ENCODE measurements at places on chromosomes 4 and X.

DNA sequence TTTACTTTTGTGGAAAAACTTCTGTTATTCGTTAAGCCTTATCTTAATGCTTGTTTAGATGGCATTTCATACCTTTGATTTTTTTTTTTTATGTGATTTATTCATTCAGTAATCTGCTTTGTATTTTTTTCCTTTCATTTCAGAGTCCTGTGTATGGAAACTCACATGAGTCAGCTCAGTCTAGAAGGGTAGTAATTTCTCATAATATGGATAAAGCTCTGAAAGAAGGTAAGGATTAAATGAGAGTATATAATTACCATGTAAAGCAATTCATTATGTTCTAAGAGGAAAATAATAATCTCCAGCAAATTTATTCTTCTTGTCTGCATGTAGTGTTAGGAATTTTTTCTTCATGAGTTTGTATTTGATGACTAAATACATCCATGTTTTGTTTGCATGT lies 37.8 kb downstream of the SNX25 start:
- DNase-seq, result no peak

- no peak for DNase-seq
These were observed 528.2 kb downstream of the GBA3 start for GRCh38 chr4:23220911-23221310.

GRCh38 chr4:118279920-118280432 lies 72.8 kb downstream of the PRSS12 start:
- no peak for DNase-seq

DNA sequence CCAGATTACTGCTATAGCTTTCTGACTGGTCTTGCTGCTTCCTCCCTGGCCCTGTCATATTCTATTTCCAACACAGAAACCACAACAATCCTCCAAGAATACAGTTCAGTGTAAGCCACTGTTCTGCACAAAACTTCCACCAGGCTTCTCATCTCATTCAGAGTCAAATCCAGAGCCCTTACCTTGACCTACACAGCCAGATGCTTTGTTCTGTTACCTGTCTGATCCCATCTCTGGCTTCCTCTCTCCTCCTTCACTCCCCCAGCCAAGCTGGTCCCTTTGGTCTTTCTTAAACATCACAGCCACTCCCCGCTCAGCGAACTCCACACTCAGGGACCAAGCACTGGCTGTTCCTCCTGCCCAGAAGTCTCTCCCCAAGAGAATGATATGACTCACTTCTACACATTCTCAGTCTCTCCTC lies 84.8 kb upstream of the BMP2K start:
- DNase-seq, result no peak

- DNase-seq, result no peak
These were observed 340.8 kb downstream of the ADGRL3 start for GRCh38 chr4:61540944-61541343.

GRCh38 chr4:48340276-48340964 lies 909 bp upstream of the SLAIN2 start:
- peak; percentile 45 for DNase-seq

GRCh38 chrX:35382966-35383365 lies 415.2 kb upstream of the MAGEB16 start:
- no peak for DNase-seq

DNA sequence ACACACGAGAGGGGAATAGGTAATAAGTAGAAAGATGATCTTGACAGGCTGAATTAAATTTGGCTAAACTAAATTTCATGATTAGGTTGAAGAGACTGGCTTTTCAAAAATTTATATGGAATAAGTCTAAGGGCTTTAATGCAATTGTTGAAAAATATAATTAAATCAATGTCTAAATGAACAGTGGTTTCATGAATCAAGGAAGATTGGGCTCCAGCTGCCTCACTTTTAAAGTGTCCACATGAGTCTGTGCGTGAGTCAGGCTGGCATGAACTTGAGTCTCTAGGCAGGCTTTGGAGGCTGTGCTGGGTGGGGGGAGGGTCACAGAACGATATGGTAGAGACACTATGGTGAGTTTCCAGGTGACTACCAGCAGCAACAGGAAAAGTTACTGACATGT lies 111.9 kb downstream of the SORBS2 start:
- DNase-seq, result no peak

DNA sequence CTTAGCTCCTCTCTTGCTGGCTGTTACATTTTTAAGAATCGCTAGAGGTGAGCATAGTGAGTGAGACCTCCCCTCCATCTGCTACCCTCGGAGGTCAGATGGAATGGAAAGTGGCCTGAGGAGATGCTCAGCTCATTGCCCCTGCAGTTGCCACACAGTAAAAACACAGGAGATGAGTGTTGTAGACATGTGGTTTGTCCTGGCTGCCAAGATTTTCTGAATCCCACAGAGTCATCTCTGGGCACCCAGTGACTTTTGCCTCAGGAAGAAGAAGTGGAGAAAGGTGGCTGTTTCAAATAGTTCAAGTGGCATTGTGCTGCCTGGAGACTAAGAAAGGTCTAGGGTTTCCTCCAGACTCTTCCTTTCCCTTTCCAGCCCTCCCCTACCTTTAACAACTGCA lies 271.0 kb downstream of the STK32B start:
- no peak for DNase-seq

DNA sequence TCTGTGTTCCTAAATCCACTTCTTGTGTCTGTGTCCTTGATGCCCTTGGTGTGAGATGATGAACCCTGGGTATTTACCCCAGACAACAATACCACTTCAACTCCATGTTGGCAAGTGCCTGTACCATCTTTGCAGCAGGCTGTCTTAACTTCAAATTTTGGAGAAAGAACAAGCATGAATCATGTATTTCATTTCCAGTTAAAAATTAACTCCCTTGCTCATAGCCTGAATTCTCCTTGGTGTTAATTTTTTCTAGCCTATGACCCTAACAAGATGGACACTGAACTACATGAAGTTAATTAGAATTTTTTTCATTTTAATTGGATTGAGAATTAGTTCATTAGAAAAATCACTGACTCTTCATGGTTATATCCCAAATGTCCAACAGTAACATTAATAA lies 267.8 kb upstream of the INTU start:
- DNase-seq, result no peak

DNA sequence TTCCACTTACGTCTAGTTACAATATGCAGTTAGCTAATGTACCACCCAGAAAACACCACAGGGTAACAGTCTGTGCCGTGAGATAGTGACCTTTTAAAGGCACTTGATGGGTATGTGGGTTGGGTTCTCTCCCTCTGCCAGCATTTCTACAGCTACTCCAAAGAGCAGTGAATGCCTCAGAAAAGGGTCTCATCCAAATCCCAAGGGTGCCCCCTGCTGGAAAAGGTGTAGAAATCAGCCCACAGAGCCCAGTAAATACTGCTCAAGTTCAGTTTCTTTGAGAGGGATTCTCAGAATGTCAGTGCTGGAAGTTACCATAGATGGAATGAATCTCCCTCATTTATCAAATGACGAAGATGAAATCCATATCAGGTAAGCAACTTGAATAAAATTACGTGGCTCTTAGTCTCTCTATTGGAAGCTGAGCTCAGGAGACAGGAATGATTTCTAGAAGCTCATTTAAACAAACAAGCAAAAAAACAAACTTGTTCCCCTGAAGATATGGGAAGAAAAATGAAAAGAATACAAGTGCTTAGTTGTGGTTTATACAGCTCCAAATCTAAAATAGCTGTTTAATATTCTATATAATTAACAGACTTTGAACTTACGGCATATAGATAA lies 9.5 kb downstream of the RNF175 start:
- DNase-seq, result peak; percentile 76

- DNase-seq, result no peak
These were observed 580.1 kb downstream of the RAPGEF2 start for GRCh38 chr4:159682996-159683395.

GRCh38 chrX:114344756-114345349 lies 239.0 kb upstream of the HTR2C start:
- DNase-seq, result peak; percentile 25

DNA sequence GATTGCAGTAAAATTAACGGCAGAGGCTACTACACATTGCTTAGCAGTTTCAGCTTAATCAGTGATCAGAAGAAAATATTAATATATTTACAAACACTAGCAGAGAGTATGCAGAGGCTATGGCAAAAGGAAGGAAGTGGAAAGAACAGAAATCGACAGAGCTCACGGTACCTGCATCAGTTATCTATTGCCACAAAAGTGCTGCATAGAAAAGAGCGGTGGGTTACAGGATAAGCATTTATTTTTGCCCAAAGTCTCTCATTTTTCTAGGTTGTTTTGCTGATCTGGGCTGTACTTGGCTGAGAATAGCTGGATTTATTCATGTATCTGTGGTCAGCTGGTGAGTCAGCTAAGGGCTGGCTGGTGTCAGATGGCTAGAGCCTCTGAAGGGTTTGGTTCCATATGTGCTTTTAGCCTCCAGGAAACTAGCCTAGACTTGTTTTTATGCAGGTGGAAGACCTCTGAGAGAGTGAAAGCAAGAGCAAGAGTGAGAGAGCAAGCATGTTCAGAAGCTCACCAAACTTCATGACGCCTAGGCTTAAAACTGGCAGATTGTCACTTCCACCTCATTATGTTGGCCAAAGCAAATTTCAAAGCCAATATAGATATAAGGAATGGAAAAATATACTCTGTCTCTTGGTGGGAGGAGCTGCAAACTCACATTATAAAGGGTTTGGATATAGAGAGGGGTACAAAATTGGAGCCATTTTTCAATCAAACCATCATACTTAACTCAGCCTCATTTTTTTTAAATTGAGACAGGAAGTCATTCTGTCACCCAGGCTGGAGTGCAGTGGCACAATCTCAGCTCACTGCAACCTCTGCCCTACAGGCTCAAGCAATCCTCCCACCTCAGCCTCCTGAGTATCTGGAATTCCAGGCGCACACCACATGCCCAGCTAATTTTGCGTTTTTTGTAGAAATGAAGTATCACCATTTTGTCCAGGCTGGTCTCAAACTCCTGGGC lies 153.2 kb upstream of the RPL34 start:
- peak; percentile 52 for DNase-seq

- DNase-seq, result no peak
These were observed 331.4 kb downstream of the CCSER1 start for GRCh38 chr4:90458576-90458975.

GRCh38 chrX:150765782-150766350 lies 72.7 kb downstream of the MTMR1 start:
- DNase-seq, result no peak

DNA sequence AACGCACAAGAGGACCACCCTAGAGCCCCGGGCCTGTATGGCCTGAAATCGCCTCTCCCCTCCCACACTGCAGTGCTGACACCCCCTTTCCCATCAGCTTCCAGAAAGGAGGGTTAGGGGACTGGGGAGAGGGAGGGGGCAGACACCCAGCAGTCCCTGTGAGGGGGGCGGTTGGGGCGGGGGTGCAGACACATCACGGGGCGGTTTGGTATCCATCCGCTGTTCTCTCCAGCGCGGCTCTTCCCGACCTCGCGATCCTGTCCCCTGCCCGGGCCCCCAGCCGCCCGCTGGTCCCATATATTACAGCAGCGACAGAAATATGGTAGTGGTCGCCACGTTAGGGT lies 404 bp upstream of the GPRASP2 start:
- DNase-seq, result no peak

DNA sequence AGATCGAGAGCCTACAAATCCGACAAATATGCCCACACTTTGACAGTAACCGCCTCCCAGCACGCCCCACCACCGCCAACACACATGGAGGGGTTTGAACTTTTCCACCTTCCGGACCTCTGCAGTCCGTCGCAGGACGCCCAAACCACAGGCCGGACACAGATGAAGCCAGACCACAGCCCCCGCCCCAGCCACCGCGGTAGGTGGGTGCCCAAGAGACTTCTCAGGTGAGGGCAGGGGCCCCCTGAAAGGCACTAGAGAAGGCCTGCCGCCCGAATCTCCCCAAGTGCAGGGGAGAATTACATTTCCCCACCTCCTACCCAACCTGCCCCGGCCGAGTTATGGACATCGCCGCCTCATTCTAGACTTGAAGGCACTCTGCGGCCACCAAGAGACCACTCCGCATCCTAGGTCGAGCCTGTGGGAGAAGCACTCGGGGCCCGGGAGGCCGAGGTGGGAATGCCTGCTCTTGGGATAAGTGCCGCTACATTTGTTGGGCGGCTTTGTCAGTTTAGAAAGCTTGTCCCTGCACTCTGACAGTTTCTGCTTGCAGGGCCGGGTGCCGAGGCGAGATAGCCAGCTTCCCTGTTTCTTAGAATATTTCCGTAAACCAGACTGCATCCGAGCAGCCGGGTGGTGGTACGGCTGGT lies 21.5 kb downstream of the HAND2 start:
- no peak for DNase-seq

- peak; percentile 81 for DNase-seq
These were observed 13.8 kb downstream of the RNF4 start for GRCh38 chr4:2482693-2483092.

DNA sequence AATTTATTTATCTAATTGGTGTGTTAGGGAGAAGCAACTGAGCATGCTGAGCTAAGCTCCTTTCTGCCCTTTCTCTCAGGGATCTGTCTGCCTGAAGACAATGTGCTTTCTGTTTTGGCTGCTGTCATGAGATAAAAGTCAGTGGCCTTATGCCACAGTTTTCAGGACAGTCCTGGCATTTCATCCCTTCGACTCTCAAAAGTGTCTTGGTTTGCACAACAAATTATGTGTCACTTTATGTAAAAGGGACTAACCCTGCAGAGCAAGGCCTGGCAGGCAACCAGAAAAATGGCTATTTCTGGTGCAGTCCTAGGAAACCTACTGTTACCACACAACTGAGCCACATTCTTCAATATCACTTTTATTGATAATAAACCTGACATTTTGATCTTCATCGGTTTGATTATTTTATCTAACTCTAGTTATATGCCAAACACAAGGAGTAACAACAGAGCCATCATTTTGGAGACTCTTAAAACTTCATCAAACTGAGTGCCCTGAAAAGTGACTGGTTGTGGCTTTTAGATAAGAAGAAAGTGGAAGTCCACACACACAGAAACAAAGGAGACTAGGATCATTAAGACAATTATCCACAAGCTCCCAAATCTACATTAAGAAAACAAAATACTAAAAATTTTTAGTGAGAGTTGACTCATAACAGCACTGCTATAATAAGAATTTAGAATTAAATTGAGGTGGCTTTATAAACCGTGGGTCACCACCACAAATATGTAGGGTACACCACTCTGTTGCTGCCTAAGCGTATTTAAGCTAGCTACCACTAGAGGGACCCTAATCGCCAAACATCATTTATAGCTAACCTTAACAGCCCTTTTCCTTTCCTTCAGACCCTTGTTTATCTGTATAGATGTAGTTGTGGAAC lies 95.9 kb upstream of the PTPN13 start:
- DNase-seq, result peak; percentile 65

DNA sequence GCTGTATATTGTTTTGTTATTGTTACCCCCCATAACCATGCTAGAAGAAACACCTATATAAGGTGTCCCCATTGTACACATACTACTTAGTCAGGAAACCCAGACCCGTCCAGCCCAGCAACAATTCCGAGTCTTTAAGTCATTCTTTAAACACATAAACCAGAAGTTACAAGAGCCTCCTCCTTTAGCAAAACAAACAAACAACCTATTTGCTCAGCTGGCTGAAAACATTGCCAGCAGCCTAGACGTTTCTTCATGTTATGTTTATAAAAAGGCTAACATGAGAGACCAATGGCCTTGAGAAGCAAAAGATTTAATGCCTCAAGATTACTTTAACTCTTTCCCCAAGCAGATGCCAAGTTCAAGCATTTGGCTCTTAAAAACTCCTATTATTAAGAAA lies 1.4 kb downstream of the ACOX3 start:
- no peak for DNase-seq

GRCh38 chr4:8739317-8739716 lies 132.3 kb downstream of the HMX1 start:
- no peak for DNase-seq

GRCh38 chr4:100945789-100946188 lies 401.5 kb downstream of the PPP3CA start:
- DNase-seq, result no peak

- DNase-seq, result no peak
These were observed 2.5 kb upstream of the RS1 start for GRCh38 chrX:18674417-18674787.
